ENCODE measurements at places on chromosomes 6 and 20. TPM values are rescaled to one million over a fixed set of nuclear protein-coding genes. Genes with fewer than 3 reads are reported as not detected.

DNA sequence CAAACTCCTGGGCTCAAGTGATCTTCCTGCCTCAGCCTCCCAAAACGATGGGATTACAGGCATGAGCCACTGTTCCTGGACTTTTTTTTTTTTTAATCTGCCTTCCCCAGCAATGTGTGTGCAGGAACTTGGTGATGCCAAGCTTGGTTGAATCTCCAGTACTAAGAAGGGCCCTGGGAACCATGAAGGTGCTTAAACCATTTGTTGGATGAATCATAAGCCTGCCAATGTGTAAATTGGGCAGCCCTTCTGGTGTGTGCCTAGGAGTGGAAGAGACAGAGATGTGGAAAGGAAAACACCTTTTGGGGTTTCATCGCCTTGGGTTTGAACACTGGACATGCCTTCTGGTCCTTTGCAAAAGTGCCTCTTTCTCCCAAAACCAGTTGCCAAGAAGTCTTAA, 7.1 kb upstream of the SPO11 start:
- no peak for DNase-seq

- no peak for DNase-seq
These were observed 28.5 kb downstream of the SF3B5 start for GRCh38 chr6:144066741-144067484.

GRCh38 chr6:129637340-129638054, 72.5 kb downstream of the ARHGAP18 start:
- no peak for DNase-seq

DNA sequence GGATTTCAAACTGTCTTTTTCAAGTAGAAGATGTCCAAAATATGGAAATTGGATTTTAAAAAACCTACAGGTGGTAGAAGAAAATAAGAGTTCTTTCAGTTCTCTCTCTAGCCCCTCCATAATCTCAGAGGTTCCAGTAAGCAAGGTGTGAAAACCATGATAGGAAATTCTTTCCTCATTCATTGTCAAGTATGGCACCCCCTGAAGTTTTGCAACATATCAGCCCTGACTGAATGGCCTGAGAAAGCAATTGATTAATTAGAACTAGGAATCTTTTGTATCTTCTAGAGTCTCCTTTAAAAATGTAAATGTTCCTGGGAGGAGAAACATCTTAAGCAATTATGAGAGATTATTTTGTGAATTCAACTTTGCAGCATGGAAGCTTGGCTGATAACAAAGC, 198.7 kb upstream of the STXBP5 start:
- no peak for DNase-seq

The OOEP gene
- 0.24 TPM for total RNA-seq

GRCh38 chr6:45783716-45784115, 231.9 kb downstream of the CLIC5 start:
- DNase-seq = no peak

GRCh38 chr6:149433881-149434280, 33.8 kb downstream of the SUMO4 start:
- no peak for DNase-seq

The GTSF1L gene
- total RNA-seq = not detected

GRCh38 chr20:58497076-58497641, 18.0 kb downstream of the APCDD1L start:
- peak; percentile 57 for DNase-seq

The VARS1 gene
- 49.0 TPM for total RNA-seq

DNA sequence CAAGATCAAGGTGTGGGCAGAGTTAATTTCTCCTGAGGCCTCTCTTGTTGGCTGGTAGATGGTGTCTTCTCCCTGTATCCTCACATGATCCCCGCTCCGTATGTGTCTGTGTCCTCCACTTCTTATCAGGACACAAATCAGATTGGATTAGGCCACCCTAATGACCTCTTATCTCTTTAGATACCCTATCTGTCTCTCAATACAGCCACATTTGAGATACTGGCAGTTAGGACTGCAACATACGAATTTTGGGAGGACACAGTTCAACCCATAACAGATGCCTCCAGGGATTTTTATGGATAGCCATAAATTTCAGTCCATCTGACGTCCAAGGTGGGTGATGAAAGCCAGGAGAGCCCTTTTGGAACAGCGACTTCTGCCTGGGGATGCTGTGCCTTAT, 369.0 kb downstream of the NRN1 start:
- DNase-seq = no peak

The FRMD1 gene
- not detected for total RNA-seq

The OPRL1 gene
- 1.4 TPM for total RNA-seq

The SCRT2 gene
- total RNA-seq = not detected

- DNase-seq = peak; percentile 24
These were observed 219.8 kb downstream of the LY86 start for GRCh38 chr6:6808343-6808742.

GRCh38 chr6:167399051-167399387, 74.1 kb downstream of the TTLL2 start:
- no peak for DNase-seq

DNA sequence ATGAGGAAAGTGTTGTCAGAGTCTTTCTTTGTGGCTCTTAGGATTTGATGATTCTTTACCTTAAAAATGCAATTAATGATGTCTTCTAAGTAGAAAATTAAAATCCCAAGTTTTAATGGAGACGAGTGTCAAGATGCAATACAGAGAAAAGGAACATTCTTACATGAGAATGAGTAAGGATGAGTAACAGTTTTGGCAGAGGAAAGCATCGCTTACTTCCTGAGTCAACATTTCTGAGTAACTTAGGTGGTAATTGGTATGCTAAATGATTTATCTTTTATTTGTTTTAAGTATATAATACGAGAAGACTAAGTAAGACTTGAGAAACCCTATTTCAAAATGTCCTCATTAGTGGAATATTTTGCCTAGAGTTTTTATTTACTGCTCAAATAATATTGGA, 101.3 kb downstream of the RTN4IP1 start:
- no peak for DNase-seq

DNA sequence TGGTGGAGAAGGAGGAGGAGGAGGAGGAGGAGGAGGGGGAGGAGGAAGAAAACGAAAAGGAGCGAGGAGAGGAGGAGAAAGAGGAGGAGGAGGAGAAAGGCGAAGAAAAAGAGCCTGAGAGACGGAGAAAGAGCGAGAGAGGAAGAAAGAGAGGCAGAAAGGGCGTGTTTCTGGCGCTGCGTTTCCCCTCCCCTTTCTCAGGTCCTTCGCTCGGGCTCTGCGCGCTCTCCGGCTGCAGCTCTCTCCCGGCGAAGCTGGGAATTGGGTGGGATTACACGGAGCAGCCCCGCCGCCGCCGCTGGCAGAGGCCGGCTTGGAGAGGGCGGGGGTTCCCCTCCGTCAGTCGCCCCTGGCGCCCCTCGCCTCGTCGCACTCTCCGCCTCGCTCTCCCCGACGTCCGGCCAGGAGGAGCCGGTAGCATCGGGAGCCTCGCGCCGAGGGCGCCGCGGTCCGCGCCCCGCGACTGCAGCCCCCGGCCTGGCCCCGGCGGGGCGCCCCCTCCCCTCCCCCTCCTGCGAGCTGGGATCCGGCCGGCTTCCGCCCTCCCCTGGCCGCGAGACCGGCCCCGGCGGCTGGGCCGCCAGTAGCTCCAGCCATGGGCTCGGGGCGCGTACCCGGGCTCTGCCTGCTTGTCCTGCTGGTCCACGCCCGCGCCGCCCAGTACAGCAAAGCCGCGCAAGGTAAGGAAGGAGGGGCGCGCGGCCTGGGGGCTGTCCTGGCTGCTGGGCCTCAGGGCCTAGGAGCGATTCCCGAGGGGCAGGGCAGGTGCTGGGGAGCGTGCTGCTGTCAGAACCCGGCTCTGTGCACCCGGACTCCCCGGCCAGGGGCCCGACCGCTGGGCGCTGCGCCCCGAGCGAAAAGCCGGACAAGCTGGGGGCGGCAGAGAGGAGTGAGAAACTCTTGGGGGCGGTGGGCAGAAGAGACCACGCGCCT, at the start of gene SCUBE3:
Gene SCUBE3, plus strand, starts transcription at position 133 of the 933 bp plus-strand sequence. Its CDS starts 463 bp downstream, at position 596.
- DNase-seq = peak; percentile 75

The PPARD gene
- total RNA-seq = 19.8 TPM

The NRSN1 gene
- total RNA-seq = not detected

GRCh38 chr6:107542192-107542668, 52.3 kb downstream of the SOBP start:
- no peak for DNase-seq

The GLP1R gene
- not detected for total RNA-seq

DNA sequence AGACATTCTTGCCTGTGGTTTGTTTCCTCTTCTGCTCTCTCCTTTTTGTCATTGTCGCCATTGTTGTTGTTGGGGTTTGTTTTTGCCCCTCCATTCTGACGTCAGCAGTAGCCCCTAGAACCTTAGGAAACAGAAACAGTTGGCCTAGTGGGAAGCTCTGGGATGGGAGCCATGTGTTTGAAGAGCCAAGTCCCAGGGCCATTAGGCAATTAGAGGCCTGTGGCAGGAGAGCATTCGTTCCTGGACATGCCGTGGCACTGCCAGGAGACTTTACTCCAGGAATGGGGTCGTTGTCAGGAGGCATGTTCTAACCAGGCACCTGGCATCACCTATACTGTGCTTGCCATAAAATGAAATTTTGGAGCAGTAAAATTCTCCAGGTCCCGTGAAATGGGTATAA, 39.7 kb downstream of the PPARD start:
- DNase-seq = no peak

DNA sequence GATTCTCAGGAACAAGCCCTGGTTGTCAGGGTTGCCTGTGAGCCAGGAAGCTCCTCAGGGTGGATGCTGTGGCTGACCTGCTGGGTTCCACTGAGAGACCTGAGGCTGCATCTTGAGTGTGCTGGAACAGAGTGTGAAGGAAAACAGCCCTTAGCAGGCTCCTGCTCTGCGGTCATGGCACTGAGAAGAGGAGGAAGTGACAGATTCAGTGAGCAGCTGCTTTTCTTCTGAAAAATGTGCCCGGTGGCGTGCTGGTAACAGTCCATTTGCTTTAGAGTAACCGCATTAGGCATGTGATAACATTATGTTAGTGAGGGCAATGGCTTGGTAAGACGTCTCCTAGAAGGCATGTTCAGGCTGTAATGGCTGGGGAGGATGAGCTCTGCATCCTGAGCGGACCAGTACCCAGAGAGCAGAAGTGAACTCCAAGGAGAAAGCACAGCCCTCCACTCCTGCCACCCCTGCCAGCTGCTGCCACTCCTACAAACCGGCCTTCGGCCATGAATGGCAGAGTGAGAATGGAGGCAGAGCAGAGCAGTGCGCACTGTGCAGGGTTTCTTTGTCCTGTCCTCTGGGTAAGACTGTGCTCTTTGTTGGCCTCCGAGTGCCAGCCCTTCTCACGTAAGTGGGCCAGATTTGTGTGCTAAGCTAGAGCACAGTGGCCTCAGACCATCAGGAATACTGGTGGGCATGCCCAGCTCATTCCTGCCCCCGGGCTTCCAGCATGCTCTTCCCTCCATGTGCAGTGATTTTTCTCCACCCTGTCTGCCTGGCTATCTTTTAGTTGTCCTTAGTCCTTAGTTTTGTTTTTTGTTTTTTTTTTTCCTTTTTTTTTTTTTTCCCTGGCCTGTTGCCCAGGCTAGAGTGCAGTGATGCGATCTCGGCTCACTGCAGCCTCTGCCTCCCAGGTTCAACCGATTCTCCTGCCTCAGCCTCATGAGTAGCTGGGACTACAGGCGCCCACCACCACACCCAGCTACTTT, 98.1 kb upstream of the VSTM2L start:
- no peak for DNase-seq

DNA sequence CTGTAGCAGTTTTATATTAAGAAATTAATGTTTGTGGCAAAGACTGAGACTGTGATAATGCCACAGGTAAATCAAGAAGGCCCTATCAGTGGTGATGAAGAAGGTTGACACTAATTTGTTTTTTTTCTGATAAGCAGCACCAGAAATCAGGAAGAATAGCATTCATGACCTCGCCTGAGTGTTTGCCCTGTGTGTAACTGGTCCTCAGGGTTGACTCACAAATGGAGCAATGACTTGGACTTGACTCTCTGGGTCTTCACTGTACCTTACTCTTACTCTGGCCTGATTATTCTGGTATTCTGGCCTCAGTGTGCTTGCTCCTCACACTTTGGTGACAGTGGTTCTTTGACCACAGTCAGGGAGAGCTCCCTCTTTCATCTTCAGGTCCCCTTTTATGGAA, 243.9 kb downstream of the HAO1 start:
- no peak for DNase-seq

DNA sequence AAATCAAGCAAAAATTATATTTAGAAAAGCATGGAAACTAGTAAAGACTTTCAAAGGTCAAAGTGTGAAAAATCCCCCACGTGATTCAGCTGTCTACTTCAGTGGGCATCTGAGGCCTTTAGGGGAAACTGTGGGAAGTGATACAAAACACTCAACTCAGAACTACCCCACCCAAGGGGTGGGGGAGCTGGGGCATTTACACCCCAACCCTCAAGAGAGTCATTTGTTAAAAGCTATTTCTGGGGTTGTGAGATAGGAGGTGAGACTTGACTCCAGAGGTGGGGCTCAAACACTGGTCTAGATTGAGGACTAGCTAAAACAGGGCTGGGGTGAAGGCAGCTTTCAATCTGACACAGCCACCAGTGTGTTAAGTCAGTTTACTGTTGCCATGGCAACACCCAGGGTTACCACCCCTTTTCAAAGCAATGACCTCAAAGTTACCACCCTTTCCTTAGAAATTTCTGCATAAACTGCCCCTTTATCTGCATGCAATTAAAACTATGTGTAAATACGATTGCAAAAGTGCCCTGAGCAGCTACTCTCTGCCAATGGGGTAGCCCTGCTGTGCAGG, 9.9 kb upstream of the GTSF1L start:
- no peak for DNase-seq

- DNase-seq = no peak
These were observed 341.0 kb upstream of the OPRM1 start for GRCh38 chr6:153698001-153698400.

The CUL9 gene
- total RNA-seq = 24.5 TPM

The CST1 gene
- not detected for total RNA-seq

The PXMP4 gene
- 9.0 TPM for total RNA-seq

The SLC22A2 gene
- 0.43 TPM for total RNA-seq

The TGM3 gene
- total RNA-seq = not detected

DNA sequence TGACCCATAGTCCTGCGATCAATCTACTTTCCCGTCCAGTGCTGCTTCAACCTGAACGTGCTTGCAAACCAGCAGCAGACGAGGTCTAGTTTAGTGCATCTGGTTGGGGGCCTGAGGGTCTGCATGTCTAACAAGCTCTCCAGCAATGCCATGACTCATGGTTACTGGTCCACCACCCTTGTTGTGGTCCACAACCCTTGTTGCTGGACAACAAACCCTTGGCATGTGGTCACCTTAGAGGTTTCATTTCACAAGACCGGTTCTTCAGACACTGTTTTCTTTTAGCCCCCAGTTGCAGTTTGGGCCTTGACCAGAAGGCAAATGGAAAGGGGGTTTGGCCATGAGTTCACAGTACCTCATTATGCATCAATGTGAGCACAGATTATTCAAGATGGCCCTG, 424.8 kb downstream of the QKI start:
- DNase-seq = no peak
